Right atrium auricular region (tissue), 2 donors: ENCODE measurements at places on chromosomes 11 and 22. TPM values are rescaled to one million over a fixed set of nuclear protein-coding genes. Genes with fewer than 3 reads are reported as not detected.

NOX4 gene
- total RNA-seq = 5.9 TPM

NXPE2 gene
- 0.20 TPM for total RNA-seq

PRSS23 gene
- 22.1 TPM for total RNA-seq

ILK gene
- 142 TPM for total RNA-seq

RIMBP3B gene
- 0.08 TPM for total RNA-seq

GRCh38 chr22:26708256-26709009, 51.0 kb downstream of the MIAT start:
- DNase-seq = no peak

DNA sequence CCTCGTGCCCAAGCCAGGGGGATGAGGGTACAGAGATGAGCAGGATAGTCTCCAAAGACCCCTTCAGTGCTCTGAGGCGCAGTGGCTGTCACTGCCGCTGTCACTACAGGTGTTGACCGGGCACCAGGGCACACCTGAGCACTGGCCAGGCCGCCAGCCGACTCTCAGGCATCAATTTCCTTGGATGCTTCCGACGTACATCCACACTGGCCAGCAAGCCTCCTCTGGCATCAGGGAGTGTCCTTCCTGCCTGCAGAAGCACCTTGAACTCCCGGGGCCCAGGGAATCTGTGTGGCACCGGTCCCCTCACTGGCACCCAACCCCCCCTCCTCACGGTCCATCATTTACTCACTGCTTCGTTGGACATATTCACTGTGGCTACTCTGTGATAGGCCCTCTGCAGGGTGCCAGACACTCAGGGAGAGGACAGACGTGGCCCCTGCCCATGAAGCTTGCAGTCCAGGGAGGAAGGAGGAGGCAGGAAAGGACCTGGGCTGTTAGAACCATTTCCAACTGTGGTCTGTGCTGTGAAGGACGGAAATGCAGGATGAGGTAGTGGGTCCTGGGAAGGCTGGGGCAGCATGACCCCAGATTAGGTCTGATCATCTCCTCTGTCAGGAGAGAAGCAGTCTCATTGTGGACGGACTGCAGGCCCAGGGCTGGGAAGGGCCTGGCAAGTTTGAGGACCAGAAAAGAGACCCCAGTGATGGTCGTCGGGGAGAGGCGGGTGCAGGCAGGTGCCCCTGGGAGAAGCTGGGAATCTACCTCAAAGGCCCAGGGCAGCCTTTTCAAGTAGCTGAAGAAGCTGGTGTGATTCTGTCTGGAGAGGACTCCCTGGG, 46.3 kb upstream of the ANO1 start:
- peak; percentile 28 for DNase-seq

DNA sequence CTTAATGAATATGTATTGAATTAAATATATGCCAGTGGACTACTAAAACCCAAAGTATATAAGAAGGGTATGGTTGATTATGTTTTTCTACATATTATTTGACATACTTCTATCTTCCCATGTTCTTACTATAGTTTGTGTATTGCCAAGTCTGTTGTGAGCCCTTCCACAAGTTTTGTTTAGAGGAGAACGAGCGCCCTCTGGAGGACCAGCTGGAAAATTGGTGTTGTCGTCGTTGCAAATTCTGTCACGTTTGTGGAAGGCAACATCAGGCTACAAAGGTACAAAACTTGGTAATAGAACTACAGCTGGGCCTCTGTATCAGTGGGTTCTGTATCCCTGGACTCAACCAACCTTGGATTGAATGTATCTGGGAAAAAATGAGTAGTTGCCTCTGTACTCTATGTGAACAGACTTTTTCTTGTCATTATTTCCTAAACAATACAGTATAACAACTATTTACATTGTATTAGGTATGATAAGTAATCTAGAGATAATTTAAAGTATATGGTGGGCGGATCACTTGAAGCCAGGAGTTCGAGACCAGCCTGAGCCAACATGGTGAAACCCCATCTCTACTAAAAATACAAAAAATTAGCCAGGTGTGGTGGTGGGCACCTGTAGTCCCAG, 38.7 kb upstream of the TTC36 start:
- DNase-seq = peak; percentile 59

DNA sequence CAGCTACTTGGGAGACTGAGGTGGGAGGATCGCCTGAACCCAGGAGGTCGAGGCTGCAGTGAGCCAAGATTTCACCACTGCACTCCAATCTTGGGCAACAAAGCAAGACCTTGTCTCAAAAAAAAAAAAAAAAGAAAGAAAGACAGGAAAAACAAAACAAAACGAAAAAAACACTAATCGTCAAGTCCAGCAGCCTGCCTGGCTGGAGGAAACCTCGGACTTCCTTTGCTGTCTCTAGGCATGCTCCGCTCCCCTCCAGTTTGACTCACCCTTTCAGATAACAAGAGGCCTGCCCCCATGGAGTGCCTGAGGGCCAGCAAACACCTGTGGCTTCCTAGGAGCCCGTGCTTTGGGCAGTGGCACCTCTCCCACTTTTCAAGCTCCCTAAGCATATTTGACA, 28.8 kb upstream of the CHKA start:
- peak; percentile 77 for DNase-seq

DNA sequence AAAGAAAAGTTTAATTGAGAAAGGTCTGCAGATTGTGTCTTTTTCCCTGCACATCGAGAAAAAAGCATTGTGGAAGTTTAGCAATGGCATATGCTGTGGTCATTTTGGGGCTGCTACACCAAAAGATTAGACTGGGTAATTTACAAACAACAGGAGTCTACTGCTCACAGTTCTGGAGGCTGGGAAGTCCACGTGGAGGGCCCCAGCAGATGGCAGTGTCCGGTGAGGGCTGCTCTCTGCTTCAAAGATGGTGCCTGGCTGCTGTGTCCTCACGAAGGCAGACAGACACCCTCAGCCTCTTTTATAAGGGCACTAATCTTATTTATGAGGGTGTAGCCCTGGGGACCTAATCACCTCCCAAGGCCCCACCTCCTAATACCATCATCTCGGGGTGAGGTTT, 21.1 kb downstream of the PHF21B start:
- DNase-seq = no peak

DNA sequence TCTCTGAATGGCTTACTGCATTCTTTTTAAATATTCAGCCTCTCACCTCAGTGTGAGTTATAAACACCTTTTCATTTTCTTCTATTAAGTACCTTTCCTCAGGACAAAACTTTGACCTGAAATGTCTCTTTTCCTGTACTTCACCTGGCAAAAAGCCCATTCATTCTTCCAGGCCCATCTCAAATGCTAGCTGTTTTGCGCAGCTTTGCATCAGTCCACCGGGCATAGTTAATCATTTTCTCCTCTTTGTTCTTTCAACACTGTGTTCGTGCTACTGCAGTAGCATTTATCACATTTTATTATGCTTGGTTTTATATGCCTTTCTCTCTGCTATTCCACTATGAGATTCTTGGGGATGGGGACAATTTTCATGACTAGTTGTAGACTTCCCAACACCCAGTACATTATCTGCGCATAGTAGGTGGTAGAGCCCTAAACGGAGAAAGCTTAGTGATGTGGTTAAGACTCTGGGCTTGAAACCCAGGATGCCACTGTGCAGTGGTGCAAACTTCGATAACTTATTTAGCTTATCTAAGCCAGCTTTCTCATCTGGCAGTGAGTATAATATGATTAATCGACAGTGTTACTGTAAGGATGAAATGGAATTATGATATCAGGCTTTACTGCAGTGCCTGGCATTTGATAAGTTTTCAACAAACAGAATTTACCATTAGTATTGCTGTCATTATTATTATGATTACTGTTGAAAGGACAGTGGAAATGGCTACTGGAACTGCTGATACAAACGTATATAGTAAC, 695.7 kb downstream of the NELL1 start:
- no peak for DNase-seq

GRCh38 chr22:24407278-24407665, 20.1 kb upstream of the ADORA2A start:
- DNase-seq = no peak

- no peak for DNase-seq
Measured at GRCh38 chr11:35272391-35272902, 133.5 kb downstream of the CD44 start.

DNA sequence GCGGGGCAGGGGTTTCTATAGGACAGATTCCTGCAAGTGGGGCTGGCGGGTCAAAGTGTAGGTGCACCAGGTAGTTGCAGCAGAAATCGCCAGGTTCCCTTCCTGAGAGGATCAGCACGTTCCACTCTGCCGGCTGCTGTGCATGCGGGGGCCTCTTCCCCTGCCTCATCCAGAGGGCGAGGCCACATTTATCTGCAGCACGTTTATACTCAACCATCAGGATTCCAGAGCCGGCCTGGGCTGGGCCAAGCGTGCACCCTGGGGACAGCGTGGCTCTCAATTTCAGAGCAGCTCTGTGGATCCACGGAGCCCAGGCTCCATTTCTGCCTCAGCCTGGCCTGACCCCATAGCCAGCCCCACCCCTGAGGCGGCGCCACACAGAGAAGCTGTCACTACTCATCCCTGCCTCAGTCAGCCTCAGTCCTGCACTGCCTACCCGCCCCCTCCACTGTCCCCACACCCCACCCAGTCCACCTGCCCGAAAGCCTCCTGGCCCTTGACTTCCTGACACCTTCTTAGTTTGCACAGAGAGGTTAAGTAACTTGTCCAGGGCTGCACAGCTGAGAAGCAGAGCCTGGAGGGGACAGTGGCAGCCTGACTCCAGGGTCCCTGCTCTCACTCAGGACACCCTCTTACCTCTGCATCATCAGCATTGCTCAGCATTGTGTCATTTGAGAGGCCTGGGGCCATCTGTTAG, 45.9 kb upstream of the RTL6 start:
- DNase-seq = no peak

- DNase-seq = no peak
Measured at GRCh38 chr11:30521297-30522071, 64.7 kb downstream of the MPPED2 start.
